ENCODE measurements at places on chromosomes 6 and 20.
A peak's percentile ranks its signal among the peaks of the same experiment; 100 is the strongest.

- DNase-seq: no peak
Observed at GRCh38 chr6:157717340-157717748, 105.7 kb upstream of the SNX9 start.

DNA sequence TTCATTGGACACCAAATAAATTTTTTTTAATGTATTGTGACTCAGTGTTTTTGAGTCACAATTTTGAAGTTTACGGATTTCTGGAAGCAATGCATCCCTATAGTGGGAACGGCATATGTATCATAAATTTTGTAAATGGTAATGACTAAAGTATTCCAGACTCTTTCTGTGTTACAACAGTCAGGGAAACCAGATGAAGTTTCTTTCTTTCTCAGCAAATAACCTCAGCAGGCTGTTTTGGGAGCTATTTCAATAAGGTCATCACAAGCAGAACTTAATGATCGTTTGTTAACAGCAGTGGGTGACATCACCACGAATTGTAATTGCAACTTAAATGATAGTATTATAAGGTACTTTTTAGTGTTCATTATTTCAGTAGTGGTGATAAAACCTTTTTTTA lies 52.0 kb downstream of the HIVEP1 start:
- DNase-seq: peak; percentile 84

GRCh38 chr6:156658186-156658965 lies 118.8 kb upstream of the ARID1B start:
- peak; percentile 93 for DNase-seq

DNA sequence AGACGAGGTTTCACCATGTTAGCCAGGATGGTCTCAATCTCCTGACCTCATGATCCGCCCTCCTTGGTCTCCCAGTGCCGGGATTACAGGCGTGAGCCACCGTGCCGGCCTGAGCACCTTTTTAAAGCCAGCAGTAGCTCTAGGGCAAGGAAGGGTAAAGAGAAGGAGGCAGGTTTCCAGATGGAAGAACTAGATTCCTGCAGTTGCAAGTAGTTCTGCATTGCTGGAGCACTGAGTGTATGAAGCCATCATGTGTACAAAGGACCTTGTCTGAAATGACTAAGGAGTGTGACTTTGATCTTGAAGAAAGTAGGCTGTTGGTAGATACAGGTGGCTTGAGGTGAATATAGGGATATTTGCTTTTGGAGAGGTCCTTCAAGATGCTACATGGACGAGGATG lies 4.2 kb downstream of the OR2A4 start:
- no peak for DNase-seq

DNA sequence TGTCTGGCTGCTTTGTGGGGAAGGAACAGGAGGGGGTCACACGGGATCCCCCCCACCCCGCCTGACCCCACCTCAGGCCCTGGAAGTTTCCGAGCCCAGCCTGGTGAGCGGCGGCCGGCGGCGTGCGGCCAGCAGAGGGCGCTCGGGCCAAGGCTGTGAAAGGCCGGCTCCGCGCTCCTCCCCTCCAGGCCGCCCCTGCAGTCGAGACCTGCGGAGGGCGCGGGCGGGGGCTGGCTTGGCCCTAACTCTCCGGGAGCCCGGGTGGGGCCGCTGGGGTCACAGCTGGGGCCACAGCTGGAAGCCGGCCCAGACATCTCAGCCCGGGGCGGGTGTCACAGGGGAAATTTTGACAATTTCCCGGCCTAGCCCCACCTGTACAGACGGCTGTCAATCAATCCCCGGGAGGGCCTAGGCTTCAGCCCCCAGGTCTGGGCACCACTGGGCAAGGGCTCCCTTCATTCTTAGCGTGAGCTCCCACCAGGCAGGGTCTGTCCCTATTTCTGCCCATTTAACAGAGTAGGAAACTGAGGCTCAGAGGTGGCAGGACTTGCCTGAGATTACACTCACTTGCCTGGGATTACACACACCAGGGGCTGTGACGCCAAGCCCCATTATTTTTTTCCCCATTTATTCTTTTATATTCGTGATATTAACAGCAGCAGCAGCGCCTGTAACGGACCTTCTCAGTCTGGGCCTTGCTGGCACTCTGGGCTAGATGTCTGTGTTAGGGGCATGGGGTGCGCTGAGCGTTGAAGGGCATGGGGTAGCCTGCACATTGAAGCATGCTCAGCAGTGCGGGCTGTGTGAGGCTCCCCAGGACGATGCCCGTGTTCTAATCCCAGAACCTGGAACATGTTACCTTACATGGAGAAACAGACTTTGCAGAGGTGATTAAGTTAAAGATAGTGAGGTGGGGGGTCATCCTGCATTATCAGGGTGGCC lies 23.0 kb downstream of the ZBP1 start:
- DNase-seq: peak; percentile 28

- peak; percentile 85 for DNase-seq
Observed at GRCh38 chr6:143394389-143394788, 56.1 kb downstream of the ADAT2 start.

GRCh38 chr20:8971669-8972316 lies 97.1 kb upstream of the PLCB4 start:
- no peak for DNase-seq

GRCh38 chr6:34524499-34524898 lies 31.6 kb downstream of the SPDEF start:
- no peak for DNase-seq
